ENCODE measurements at places on chromosomes 12 and 14.

DNA sequence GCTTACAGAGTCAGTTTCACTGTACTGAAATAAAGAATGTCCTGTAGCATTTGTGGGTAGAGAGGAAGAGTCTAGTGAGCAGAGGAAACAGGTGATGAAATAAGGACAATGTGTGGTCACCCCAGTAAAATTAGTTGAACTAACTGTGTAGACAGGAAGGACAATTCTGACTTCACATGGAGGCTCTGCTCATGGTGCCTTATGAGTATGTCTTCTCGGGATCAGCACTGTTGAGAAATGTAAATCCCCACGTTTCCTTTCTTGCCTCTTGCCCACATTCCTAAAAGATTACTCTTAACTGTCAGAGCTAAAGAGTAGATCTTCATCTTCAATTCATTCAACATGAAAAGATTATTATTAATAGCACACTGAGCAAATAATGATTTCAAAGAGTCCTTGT lies 113.2 kb upstream of the FLRT2 start:
- no peak for DNase-seq

DNA sequence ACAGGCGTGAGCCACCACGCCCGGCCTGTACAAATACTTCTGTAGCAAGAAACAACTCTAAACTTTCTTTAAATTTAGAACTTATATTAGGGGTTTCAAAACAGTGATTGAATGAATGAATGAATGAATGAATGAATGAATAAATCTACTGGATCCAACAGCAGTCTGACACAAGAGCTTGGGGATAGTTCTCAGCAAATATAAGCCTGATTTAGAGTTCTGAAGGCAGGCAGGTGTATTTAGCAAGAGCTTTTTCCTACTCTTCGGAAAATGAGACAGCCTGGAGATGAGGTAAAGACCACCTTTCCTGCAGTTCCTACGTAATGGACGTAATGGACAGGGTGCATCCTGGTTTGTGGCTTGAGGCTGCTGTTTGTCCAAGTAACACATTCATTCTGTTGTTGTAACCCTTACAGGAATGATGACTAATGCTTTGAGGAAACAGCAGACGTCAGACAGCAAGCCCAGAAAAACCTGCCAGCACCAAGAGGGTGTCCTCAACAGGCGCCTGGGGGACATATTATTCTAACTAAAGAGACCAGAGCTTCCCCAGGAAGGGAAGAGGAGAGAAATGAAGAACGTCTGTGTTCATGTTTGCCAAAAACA lies 277.4 kb upstream of the SOX5 start:
- no peak for DNase-seq

GRCh38 chr12:31817120-31817519 lies 88.3 kb upstream of the AMN1 start:
- no peak for DNase-seq

DNA sequence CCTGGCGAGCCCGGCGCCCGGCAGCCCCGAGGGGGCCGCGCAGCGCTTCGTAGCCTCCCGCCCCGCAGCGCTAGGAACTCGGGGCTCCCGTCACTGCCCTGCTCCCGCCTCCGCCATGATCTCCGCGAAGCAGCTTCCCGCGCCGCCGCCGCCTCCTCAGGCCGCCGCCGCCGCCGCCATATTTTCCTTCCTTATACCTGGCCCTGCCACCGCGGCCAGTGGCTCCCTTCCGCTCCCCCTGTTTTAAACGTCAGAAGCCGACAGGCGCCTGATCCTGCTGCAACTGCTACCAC lies 286 bp downstream of the PPP4R3A start:
- DNase-seq = no peak

DNA sequence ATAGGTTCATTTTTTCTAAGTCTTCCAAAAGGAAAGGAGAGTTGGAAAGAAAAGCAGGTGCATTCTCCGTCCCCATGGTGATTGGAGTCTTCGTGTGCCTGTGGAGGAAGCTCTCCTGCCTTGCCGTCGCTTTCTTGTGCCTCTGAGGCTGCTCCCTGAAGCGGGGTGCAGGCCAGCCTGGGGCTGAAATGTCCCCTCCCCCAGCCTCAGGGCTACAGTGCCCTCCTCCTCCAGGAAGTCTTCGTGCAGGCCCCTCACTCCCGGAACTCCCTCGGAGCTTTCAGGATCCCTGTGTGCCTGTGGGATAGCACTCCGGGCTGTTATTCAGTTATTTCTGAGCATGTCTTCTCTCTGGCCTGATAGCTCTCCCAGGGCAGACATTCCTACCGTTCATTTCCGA lies 569.2 kb downstream of the VRK1 start:
- no peak for DNase-seq

GRCh38 chr14:71885301-71885700 lies 46.9 kb upstream of the RGS6 start:
- DNase-seq = no peak

DNA sequence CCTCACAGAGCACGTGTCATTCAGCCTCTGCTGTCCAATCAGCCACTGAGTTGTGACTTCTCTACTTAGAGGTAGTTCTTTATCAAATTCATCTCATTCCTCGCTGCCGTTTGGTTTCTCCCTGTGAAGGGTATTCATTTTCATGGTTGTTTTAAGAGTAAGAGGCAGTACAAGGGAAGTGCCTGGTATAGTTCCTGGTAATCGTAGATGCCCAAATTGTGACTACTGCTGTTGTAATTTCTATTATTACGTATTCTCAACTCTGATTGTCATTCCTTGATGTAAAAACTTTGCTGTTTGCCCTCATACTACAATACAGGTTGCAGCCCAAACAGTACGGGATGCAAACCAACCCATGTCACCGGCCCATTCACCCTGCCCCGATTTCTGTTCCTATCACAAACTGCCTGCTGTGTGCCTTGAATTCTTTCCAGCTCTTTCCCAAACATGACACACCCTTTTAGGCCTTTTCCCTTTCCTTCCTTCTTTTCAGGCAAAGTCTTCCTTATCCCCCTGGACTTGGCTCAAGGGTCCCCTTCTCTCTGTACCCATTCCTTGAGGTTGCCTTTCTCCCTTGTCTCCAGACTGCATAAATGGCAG lies 93.0 kb downstream of the SLC25A47 start:
- no peak for DNase-seq

DNA sequence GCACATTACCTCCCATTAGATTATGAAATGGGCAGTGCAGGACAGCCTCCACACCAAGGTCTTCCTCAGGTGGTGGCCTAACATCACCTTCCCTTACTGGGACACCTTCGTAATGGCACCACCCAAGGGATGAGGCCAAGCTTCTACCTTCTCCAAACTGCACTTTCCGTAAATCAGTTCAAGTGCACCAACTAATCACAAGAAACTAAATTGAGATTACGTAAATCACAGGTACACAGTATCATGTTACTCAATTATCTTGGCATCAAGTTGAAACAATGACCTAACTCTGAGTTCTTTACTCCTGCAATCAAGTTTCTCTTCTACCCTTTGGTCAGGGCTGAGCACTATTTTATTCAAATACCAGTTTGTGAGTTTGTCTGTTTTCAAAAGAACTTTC lies 13.8 kb downstream of the SLC41A2 start:
- no peak for DNase-seq

DNA sequence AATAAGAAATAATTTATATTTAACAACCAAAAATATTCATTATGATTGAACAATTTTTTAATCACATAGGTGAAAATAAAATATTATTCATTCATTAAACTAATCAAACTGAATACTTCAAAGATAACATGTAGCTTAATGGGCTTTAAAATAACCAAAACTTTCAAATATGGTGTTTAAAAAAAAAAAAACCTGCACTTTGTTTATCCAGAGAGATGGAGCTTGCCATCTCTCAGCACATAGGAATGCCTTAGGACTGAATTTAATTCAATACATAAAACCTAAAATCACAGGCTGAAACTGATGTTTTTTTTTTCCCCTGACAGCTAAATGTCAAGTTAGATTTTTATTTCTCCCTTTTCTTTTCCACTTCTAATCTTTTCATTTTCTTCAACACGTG lies 14.4 kb upstream of the CCER1 start:
- no peak for DNase-seq

DNA sequence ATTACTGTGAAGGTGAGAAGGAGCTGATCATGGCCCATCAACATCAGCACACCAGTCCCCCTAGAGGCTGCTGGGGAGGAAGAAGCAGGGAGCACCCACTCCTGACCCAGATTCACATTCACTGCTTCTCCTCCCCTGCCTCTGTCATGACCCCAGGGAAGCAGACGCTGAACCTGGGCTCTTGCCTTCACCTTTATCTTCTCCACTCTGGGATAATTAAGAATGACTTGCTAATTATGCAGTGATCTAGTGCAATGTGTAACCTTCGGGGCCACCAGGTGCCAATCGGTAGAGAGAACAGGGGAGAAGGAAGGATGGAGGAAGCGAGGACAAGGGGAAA lies 44.4 kb upstream of the IQSEC3 start:
- no peak for DNase-seq

- DNase-seq = no peak
These were observed 193.6 kb upstream of the GARIN6 start for GRCh38 chr12:99453836-99454538.

GRCh38 chr14:56290195-56290594 lies 172.0 kb downstream of the PELI2 start:
- DNase-seq = no peak

- no peak for DNase-seq
These were observed 296.7 kb downstream of the DIO2 start for GRCh38 chr14:79914595-79914994.

- DNase-seq = no peak
These were observed 152.4 kb upstream of the ATP2B1 start for GRCh38 chr12:89861086-89861485.

GRCh38 chr12:62215506-62215905 lies 44.7 kb upstream of the USP15 start:
- DNase-seq = no peak

- no peak for DNase-seq
These were observed 13.4 kb downstream of the ASB2 start for GRCh38 chr14:93962701-93963601.

DNA sequence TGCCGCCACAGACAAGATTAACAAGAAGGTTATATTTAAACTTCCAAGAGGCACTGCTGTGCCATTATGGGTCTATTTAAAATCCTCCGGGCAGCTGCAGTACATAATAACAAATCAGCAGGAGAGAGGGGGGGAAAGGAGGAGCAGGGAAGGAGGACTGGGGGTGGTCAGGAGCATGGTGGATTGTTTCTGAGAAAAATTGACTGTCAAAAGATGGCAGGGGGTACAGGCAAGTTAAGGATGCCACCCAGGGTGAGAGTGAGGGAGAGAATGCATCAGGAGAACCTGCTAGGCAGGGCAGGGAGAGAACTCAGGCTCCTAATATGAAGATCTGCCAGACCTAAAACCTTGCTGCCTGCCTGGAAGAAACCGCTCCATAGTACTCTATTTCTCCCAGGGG lies 181.8 kb downstream of the GRIN2B start:
- no peak for DNase-seq

DNA sequence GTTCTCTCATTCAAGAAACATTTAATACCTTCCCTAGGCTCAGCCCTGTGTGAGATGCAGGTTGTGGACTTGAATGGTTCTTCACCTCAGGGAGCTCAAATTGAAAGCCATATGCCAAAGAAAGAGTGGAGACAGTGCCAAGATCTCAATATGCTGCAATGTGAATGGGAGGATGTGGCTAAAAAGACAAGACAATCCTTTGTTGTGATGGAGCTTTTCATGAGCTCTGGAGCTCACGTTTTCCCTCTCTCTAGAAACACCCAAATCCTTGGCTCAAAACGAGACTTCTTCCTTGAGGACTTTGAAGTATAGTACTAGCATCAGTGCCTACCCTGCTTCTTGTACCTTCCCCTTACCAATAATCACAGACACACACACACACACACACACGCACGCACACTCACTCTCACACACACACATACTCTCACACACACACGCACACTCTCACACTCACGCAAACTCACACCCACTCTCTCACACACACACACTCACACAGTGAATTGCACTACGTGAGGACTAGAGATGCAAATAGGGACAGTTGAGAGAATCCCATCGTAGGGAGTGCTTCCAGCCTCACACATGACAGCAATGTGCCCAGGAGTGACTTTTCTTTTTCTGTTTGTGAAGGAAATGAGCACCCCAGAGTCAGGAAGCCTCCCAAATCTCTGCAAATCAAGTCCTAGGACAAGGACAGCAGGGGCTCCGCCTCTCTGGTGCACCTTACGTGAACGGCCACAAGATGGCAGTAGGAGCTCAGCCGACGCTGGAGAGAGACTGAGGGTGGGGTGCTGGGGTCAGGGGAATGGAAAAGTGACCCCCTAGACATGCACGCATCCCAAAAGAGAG lies 231.4 kb downstream of the PCNX1 start:
- DNase-seq = no peak

DNA sequence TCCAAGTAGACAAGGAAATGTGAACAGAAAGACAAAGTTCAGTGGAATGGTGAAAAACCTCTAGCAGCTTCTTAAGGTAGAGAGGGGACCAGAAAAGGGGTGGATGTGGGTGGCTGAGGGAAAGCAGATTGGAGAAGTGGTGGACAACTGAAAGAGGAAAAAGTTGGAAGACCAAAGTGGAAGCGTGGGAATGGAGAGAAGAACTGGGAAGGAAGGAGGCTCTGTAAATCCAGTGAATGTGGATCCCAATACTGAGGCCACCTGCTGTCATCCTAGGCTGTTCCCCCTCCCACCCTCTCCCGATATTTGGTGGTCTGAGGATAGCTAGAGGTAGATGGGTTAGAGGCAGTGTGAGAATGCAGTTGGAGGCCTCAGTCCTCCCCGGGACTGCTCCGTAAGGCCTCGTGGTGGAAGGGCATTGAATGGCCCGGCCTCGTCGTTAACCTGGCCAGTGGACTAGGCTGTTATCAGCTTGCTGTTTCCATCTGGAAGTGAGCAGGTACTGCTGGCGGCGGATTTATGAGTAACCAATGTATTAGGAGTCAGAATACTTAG lies 822 bp upstream of the POU6F1 start:
- DNase-seq = no peak

DNA sequence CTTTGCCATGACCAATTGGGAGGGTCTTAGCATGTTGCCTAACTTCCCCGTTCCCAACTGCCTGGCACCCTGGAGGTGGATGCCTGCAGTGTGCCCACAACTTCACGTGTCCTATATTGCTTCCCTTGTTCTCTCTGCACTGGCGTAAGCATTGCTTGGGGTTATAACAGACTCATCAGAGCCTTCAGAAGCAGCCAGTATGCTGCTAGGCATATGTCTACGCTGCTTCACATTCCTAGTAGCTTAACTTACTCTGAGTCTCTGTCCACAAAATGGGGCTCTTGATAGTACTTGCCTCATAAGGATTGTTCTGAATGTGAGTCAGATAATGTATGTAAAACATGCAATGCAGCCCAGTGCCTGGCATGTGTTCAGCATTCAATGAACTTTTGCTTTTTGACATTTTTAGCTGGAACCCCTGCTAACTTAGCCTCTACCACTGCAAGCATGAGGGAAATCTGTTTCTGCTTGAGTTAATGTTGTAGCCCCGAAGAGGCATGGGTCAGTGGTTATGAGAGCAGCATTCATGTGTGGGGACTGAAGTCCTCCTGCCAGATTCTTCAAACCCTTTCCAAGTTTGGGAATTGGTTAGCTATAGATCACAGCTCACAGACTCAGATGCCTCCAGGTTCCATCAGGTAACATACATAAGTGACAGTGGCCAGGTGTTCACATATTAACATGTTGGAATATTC lies 2.8 kb downstream of the SLC5A8 start:
- DNase-seq = no peak

GRCh38 chr12:93706824-93707223 lies 29.6 kb downstream of the CRADD start:
- DNase-seq = no peak

GRCh38 chr12:43098071-43098470 lies 453.9 kb downstream of the ADAMTS20 start:
- no peak for DNase-seq

GRCh38 chr14:53192052-53192760 lies 39.1 kb upstream of the DDHD1 start:
- DNase-seq = no peak

- DNase-seq = no peak
These were observed 31.3 kb upstream of the DLK1 start for GRCh38 chr14:100695423-100695738.

Data from stimulated activated CD4-positive, alpha-beta T cell treated with anti-CD3 and anti-CD28 coated beads, Interleukin-15, amount 100 ng/mL, for 1 hour (primary cell).